Activated T-helper 17 cell treated with anti-CD3 and anti-CD28 coated beads, Interleukin-2, amount 50 U/mL, for 72 hours (primary cell): ENCODE measurements at places on chromosomes 7 and 10.

- no peak for ATAC-seq
Observed at GRCh38 chr10:58775960-58776567, 263.4 kb downstream of the BICC1 start.

DNA sequence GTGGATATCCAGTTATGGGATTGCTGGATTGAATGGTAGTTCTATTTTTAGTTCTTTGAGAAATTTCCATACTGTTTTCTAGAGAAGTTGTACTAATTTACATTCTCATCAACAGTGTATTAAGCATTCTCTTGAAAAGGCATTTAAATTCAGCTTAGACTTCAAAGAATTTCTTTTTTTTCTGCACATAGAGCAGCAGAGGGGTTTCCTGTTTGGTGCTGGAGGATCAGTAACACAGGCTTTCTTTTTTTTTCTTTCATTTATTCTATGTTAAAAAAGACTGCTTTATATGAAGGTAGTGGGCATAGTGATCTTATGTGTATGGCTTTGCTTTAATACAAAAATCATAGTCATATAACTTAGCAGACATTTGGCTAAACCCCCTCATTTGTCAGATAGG is 47.6 kb upstream of the TARP start:
- no peak for ATAC-seq

GRCh38 chr7:73391396-73391795 is 42.2 kb upstream of the FZD9 start:
- ATAC-seq: no peak

DNA sequence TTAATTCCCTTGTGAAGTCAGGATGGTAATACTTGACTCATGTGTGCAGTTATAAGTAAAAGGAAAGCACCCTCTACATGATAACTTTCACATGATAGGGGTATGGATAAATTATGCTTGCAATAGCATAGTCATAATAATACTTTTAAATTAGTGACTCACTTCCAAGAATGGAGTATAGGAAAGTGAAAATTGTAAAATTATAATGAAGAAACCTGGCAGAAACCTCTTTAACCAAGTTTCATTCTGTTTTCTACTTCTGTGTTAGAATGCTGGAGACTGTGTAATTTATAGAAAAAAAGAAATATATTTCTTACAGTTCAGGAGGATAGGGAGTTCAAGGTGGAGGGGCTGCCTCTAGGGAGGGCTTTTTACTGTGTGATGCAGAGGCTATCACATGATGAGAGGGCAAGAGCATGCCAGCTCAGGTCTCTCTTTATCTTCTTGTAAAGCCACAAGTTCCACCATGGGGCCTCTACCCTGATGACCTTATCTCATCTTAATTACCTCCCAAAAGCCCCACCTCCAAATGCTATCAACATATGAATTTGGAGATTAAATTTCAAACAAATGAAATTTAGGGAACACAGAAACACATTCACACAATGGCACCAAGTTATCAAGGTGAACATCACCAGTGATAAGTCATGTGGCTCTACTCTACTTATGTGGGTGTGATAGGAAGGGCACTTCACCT is 43.2 kb downstream of the HDAC9 start:
- peak; percentile 78 for ATAC-seq

- ATAC-seq: no peak
Observed at GRCh38 chr7:126445991-126446390, 806.8 kb downstream of the GRM8 start.

DNA sequence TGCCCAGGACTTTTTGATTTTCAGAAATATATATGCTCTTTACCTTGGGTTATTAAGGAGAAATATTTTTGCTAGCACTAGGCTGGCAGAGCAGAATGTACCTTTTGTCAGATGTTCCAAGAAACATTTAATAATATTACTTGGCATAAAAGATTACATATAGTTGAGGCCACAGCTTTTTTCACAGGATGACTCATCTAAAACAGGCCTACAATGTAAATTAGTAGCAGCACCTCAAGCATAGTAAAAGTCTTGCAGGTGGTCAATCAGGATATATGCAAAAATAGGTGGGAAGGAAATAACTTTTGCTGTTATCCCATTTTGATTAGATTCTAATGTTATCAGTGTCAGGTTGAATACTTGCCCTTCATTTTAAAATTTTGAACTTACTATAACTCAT is 14.9 kb upstream of the ITGB1 start:
- ATAC-seq: no peak
